ENCODE measurements at places on chromosomes 16 and 17. TPM values are rescaled to one million over a fixed set of nuclear protein-coding genes. Genes with fewer than 3 reads are reported as not detected.
A peak's percentile ranks its signal among the peaks of the same experiment; 100 is the strongest.

GRCh38 chr17:42185621-42185930 is 324 bp upstream of the HCRT start:
- no peak for DNase-seq

OR1F1 gene
- total RNA-seq: not detected

PIRT gene
- not detected for total RNA-seq

NXN gene
- total RNA-seq: 46.3 TPM

STH gene
- not detected for total RNA-seq

- no peak for DNase-seq
Observed at GRCh38 chr17:12195418-12195817, 174.7 kb downstream of the MAP2K4 start.

GRCh38 chr16:12901204-12901596 is 198 bp upstream of the SHISA9 start:
- no peak for DNase-seq

CACNA1G gene
- total RNA-seq: 4.4 TPM

CIBAR2 gene
- total RNA-seq: not detected

NPIPB6 gene
- 1.5 TPM for total RNA-seq

PLK1 gene
- total RNA-seq: 1.8 TPM

GRCh38 chr16:17607075-17607509 is 136.3 kb upstream of the XYLT1 start:
- no peak for DNase-seq

GRCh38 chr17:73166731-73167581 is 2.1 kb downstream of the SSTR2 start:
- no peak for DNase-seq

DNA sequence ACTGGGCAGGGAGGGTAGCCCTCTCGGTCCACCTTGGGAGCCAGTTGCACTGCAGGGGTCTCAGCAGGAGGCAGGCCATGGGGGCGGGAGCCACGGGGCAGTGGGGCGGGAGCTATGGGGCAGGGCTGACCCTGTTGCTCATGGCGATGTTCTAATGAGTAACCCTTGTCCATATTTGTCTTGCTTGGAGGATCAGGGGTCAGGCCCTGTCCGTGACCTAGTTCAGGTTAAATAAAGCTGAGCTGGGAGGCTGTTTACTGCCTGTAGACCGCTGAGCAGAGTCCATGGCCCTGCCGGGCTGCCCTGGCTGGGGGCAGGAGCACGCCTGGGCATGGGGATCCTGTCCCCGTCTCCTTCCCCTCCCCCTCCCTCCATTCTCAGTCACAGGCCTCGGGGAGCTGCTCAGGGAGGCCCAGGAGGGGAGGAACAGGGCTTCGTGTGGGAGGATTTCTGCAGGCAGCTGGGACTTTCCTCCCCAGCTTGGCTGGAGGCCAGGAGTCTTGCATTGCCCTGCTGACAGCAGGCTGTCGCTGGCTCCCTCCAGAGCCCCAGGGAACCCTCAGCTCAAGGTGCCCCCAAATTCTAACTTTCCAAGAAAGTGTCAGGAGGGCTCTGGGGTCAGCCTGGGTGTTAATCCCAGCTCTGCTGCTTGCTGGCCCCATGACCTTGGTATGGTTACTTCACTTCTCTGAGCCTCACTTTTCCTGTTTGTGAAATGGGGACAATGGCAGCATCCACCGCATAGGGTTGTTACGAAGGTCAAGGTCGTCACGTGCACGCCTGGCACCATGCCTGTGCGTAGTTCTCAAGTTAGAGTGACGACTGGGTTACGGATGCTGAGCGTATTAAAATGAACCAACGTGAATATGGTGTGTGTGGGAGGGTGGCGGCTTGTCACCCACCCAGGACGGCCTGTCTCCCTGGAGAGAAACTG is 6.1 kb upstream of the SERPINF2 start:
- no peak for DNase-seq

IRX5 gene
- 0.38 TPM for total RNA-seq

- peak; percentile 77 for DNase-seq
Observed at GRCh38 chr16:48535369-48535787, 74.6 kb downstream of the N4BP1 start.

GRCh38 chr17:80109066-80109660 is 7.8 kb downstream of the GAA start:
- peak; percentile 56 for DNase-seq

TMEM208 gene
- 25.1 TPM for total RNA-seq

DNA sequence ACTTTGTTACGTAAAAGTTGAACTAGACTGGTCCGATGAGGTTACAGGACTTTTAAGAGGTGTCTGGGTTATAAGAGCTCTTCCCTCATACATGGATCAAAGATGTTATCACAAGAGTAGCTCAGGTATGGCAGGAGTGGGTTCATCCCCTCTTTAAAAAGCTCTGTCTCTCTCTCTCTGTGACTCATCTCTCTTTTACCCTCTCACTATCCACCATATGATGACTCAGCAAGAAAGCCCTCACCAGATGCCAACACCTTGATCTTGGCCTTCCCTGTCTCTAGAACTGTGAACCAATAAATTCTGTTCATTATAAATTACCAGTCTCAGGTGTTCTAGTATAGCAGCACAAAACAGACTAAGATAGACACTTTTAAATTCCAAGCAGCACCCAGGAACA is 1.9 kb upstream of the CLEC19A start:
- DNase-seq: no peak

MRM1 gene
- total RNA-seq: 3.8 TPM

- DNase-seq: no peak
Observed at GRCh38 chr17:15464231-15464985, 3.0 kb downstream of the CDRT4 start.

DNA sequence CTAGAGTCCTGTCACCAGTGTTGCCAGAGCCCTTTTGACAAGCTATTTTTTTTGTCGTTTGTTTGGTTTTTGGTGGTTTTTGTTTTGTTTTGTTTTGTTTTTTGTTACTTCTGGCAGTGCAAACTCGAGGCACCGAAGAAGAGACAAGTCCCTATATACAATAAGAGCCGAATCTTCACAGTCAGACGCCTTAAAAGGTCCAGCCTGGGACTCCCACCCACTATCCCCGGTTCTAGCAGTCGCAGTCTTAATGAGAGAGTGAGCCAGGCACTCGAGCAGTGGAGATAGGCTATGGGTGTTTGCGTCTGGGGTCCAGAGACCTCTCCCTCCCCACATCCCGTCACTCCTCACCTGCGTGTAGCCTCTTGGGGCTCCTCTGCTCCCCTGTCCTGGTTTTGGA is 1.9 kb downstream of the OR1F1 start:
- DNase-seq: no peak

IRX3 gene
- total RNA-seq: 4.4 TPM

MVD gene
- 22.6 TPM for total RNA-seq

DNA sequence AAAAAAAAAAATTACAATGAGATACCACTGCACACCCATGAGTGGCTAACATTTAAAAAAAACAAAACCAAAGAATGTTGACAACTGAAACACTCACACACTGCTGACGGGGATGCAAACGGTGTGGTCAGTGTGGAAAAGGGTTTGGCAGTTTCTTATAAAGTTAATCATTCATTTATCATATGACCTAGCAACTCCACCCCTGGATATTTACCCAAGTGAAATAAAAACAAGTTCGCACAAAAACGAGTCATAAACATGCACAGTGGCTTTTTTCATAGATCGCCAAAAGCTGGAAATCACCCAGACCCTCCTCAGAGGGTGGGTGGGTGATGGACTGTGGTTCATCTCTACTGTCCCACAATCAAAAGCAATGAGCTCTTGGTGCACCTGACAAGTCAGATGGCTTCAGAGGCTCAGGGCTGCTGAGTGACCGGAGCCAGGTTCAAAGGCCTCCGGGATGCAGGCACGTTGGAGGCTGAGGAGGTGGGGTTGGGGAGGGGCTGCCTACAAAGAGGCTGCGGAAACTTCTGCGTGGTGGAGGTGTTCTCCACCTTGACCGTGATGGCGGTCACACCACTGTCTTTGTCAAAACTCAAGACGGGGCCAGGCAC is 14.2 kb downstream of the RAB40B start:
- no peak for DNase-seq

FBXW10B gene
- total RNA-seq: 0.95 TPM

GRCh38 chr16:49280105-49280741 is 1.4 kb downstream of the CBLN1 start:
- DNase-seq: no peak

HOXB3 gene
- 23.6 TPM for total RNA-seq

All from posterior vena cava (tissue), 2 donors.